ENCODE measurements at places on chromosomes 13 and 19.

DNA sequence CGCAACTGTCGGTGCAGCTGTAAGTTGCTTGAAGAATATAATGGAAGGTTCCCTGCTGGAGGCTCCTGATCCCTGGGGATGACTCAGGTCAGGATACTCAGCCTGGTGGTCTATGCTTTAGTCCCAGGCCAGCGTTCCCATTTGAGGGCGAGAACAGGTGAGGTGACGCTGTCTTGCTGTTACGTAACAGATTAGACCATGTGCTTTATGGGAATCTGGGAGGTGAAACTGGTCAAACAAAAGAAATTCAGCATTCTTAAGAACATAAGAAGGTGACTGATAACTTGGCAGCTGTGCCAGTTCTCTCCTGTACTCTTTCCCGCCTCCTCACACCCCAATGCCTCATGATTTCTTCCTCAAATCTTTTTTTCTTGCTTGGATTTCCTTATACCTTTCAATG, at the start of gene CXCL17:
Gene CXCL17 (minus strand): TSS at position 114 of the 400 bp plus-strand sequence. CDS start 114 bp downstream, outside the sequence.
- DNase-seq = no peak

GRCh38 chr13:99363949-99364348, 56.8 kb upstream of the GPR183 start:
- no peak for DNase-seq

DNA sequence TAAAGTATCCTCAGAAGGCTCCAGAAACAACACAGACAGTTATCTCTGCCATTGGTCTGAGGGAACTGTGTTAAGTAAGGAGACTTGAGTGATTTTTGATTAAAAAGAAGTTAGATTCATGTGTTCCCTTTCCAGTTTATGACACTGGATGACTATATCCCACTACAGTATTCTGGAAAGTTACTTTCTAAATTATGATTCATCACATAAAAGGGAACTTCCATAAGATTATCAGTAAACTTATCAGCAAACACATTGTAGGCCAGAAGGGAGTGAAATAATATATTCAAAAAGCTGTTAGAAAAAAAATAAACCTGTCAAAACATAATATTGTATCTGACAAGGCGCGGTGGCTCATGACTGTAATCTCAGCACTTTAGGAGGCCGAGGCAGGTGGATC, 700.0 kb downstream of the SLITRK6 start:
- DNase-seq = no peak

- DNase-seq = no peak
These were observed 302.2 kb downstream of the EFNB2 start for GRCh38 chr13:106233134-106233735.

GRCh38 chr13:74573654-74574053, 439.4 kb upstream of the KLF12 start:
- no peak for DNase-seq

GRCh38 chr19:51163257-51163656, 21.2 kb downstream of the SIGLEC7 start:
- DNase-seq = no peak

GRCh38 chr13:22454586-22454985, 726.2 kb upstream of the SGCG start:
- DNase-seq = no peak

DNA sequence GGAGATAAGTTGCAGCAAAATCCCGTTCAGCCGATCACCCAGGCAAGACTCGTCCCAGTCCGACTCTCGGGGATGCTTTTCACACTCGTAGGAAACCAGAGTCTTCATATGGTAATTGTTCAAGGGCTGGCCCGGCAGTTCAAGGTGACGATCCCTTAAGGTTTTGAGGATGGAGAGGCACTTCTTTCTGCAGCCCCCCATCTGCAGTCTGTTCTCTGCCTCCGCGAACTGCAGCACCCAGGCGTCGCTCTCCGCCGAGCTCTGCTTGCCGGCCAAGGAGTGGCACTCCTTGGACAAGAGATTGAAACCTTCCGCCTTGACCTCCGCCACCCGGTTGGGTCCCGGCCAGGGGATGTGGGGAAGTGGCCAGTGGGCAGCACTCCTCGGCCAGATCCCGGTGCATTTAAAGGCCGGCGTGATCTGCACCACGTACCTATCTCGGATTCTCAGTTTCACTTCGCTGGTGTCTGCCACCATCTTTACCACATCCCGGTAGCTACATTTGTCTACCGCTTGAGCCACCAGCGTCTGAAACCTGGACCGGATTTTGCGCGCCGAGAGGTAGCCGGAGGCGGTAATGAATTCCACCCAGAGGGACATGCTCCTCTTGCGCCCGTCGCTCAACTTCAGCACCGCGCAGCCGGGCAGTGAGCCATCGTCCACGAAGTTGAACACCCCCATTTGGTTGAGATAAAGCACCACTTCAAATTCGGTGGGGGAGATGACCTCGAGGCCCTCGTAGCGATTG, 1.1 kb downstream of the MAB21L1 start:
- no peak for DNase-seq

GRCh38 chr13:31056644-31057271, 104.9 kb downstream of the HSPH1 start:
- no peak for DNase-seq

- no peak for DNase-seq
These were observed 2.3 kb downstream of the DHRS12 start for GRCh38 chr13:51801631-51802099.

GRCh38 chr13:114311387-114311786, 2.9 kb upstream of the CHAMP1 start:
- DNase-seq = no peak

DNA sequence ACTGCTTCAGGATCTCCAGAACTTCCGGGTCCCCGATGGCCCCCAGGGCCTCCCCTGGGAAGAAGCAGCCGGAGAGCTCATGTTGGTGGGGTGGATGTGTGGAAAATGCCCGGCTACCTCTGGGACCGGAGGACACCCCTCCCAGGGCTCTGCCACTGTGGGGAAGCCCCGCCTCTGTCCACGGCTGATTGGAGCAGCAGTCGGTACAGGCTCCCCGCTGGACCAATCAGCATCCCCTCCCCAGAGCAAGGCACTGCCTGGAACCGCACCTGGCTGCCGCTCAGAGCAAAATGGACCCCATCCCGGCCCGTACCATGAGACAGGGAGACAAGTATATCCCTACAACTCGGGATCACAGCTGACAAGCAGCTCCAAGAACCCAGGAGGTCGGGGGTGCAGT, 6.4 kb downstream of the DOHH start:
- DNase-seq = no peak

DNA sequence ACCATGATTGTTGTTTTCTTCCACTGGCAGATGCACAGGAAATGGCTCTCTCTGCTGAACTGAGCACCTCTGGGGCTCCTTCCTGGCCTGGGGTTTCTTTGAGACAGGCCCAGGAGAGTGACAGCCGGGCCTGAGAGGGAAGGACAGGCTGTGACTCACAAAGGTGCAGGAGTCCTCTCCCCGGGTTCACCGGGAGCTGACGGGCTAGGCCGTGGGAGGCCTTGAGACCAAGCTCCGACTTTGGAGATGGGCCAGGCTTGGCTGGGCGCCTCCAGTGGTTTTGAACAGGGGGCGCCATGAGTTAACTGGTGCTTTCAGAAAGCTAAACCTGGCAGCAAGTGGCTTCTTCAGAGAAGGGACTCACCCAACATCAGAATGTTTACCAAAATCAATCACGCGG, 143.4 kb downstream of the URI1 start:
- DNase-seq = no peak

DNA sequence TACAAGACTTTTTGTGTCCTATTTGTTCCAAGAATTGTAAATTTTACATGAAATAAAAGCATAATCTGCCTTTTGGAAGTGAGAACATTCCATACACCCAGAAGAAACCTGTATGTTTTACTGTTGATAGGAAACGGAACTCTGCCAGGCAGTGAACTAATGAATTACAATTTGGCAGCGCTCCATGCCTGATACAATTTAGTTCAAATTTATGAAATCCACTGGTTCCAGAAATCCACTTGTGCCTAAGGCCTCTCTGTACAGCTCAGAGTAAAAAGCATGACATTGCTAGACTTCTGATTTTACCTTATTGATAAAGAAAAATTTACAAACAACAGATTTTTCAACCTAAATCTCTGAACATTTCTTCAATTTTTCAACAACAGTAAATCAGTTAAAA, 78.1 kb downstream of the PCDH9 start:
- DNase-seq = no peak

GRCh38 chr13:21435687-21436151, 23.4 kb downstream of the ZDHHC20 start:
- no peak for DNase-seq

GRCh38 chr19:3599776-3600187, 6.9 kb downstream of the TBXA2R start:
- DNase-seq = no peak

DNA sequence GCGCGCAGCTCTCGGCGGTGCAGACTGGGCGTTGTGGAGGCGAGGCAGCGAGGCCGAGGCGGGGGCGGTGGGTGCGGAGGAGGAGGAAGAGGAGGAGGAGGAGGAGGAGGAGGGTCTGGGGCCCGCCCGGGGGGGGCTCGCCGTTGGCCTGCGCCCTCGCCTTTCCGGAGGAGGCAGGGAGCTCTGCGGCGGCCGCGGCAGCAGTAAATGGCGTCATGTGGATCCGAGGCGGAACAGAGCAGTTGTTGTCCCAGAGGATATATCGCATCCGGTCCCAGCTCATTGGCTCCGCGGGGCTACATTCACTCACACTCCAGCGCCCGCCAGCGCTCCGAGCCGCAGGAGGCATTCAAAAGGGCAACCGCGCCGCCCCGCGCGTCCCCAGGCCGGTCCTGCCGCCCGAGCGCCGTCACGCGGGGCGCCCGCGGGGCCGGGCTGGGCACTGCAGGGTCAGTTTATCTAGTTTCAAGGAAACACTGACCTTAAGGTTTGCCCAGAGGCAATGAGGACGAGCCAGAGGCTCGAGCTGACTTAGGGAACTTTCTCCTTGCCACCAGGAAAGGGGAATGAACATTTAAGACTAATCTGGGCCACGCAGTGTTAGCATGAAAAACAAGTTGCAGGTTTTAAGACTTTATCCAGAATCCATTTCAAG, at the start of gene SPRY2:
Gene SPRY2 (minus strand): TSS at position 26 of the 655 bp plus-strand sequence. CDS start 3,421 bp downstream, outside the sequence.
- peak; percentile 32 for DNase-seq

DNA sequence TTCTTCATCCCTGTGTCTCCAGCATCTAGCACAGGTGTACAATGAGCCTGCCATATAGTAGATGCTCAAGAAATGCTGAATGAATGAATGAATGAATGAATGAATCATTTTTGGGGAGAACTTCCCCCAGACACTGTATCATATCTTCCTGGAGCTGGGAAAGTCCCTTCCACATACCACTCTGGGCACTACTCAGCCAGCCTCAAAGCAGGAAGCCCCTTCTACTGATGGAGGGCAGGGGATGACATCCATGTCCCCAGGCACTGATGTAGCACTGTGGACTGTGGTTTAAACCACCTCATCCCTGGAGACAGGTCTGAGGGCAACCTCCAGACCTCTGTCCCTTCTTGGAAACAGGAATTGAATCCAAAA, 4.8 kb downstream of the GNA15 start:
- DNase-seq = no peak
